ENCODE measurements at places on chromosomes 11 and 22.

DNA sequence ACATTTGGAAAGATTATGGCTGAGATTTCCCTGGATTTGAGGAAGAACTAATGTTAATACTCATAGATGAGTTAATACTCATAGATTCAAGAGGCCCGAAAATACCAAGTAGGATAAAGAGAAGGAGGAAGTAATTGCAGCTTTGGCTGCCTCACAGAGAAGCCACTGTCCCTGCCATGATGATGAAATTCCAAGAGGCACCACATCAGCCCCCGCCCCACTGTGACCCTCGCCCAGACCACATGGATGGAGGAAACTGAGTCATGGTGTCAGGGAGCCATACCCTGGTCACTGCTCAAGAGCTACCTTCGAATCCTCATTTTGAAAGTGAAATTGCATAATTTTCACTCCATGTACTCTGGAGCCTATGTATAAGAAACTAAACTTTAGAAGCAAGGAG is 92.9 kb upstream of the SLC22A12 start:
- DNase-seq, result no peak

DNA sequence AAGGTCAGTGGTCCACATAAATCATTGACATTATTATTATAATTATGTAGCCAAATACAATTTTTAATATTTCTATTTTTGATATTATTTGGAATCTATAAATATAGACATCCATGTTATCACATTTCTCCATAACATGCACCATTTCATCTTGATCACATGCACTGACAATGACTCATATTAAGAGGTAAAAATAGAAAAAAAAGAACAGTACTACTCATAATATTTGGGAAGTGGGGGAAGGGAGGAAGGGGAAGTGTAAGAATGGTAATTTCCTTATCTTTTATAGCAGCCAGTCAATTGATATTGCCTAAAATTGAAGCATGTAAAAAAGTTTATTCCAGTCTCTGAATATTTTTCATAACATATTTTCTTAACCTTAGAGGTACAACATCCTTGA is 72.3 kb downstream of the ADM start:
- DNase-seq, result no peak

GRCh38 chr11:68880851-68881250 is 22.8 kb downstream of the MRPL21 start:
- no peak for DNase-seq

- DNase-seq, result no peak
These were observed 177.7 kb downstream of the NAV2 start for GRCh38 chr11:19890308-19890707.

DNA sequence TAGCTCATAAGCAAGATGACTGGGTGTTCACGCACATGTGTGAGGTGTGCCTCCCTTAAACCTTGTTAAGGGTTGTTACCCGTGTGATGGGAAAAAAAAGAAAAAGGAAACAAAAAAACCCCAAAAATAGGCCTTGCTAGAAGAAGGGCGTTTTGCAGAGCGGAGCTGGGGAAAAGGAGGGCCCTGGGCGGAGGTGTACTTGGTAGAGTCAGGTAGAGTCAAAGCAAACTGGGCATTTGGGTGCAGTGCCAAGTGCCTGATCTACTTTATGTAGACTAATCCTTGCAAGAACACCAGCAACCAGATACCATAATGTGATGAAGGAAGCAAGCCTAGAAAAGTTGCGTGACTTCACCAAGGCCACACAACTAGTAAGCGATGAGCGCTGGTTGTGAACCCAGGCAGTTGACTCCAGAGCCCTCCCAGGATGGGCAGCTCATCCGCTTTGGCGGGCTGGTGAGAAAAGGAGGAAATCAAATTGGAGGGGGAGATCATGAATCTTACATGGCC is 1.2 kb upstream of the TIRAP start:
- DNase-seq, result no peak

GRCh38 chr11:12770966-12771597 is 96.9 kb downstream of the TEAD1 start:
- no peak for DNase-seq

GRCh38 chr11:122645847-122646246 is 9.7 kb upstream of the UBASH3B start:
- no peak for DNase-seq

- DNase-seq, result no peak
These were observed 377.0 kb downstream of the ETS1 start for GRCh38 chr11:128210148-128210940.

DNA sequence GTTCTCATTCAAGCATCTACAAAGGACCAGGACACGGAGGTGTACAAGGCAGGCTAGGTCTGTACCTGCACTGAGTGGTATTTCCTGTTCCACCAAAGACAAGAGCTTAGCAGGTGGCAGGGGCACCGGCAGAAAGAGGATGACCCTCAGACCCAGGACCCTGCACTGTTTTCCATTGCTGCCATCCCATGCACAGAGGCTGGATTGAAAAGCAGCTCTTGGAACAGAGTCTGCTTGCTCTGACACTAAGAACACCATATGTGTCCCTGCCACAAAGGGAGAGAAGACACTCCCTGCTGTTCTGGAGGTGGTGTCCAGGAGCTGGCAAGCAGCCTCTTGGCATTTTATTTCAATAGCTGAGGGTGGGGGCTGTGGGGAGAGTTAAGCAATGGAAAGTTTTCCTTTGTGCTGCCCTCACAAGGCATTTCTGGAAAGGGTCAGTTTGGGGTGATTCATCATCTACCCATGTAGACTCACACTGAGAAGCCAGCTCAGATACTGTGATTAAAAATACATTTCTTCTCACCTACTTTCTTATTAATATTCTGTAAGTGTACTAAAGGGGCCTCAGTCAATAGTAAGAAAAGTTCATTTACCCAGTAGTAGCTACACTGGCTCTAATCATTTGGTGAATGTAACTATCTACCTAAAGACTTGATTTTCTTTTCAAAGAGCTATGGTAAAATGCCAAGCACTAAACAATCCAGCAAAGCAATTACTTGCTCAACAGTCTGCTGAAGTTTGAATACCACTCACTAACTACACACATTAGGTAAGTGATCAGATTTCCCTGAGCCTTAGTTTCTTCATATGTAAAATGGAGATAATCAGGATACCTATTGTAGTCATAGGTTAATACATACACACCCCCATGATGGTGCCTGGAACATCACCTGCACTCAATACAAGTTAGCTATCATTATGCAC is 55.2 kb downstream of the SLC1A2 start:
- DNase-seq, result no peak

GRCh38 chr11:3129591-3130268 is 35.4 kb downstream of the OSBPL5 start:
- DNase-seq, result no peak

DNA sequence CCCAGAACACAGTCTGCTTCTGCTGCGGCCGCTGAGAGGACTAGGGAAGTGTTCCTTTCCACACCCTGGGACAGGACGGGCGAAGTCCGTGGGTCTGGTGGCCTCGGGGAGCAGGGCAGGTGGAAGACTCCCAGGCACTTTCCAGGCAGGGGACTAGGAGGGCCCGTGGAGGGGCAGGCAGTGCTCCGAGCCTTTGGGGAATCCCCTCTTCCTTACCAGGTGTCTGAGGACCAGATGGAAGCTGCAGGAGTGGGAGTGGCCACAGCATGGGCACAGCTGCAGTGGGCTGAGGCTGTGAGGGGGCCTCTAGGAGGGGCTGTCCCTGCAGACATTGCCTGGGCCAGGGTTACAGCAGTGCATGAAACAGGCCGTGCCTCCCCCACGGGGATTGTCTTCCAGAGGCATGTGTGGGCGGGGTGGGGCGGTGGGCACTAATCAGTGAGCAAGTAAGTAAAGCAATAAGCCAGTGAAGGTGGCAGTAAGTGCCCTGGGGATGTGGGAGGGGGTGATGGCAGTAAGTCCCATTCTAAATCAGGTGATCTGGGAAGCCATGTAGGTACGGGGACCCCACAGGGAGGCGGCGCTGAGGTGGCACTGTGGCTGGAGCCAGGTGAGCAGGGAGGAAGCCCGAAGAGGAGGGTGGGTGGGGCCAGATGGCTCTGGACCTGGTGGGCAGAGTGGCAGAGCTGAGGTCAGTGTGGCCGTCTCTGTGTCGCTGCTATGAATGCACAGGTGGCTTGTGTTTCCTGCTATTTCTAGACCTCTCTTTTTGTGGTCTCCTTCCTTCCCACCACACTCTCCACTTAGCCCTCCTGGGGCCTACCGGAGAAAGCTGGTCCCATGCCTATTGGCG is 66.4 kb downstream of the CTTN start:
- no peak for DNase-seq

- no peak for DNase-seq
These were observed 62.7 kb upstream of the FTH1 start for GRCh38 chr11:62030071-62030684.

DNA sequence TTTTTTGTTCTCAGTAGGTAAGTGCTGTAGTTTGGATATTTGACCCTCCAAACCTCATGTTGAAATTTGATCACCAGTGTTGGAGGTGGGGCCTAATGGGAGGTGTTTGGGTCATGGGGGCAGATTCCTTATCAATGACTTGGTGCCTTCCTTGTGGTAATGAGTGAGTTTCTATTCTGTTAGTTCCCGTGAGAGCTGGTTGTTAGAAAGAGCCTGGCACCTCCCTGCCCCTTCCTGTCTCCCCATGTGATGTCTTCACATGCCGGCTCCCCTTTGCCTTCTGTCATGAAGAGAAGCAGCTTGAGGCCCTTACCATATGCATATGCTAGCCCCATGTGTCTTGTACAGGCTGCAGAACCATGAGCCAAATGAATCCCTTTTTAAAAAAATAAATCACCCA is 138.3 kb downstream of the TMEM135 start:
- no peak for DNase-seq

DNA sequence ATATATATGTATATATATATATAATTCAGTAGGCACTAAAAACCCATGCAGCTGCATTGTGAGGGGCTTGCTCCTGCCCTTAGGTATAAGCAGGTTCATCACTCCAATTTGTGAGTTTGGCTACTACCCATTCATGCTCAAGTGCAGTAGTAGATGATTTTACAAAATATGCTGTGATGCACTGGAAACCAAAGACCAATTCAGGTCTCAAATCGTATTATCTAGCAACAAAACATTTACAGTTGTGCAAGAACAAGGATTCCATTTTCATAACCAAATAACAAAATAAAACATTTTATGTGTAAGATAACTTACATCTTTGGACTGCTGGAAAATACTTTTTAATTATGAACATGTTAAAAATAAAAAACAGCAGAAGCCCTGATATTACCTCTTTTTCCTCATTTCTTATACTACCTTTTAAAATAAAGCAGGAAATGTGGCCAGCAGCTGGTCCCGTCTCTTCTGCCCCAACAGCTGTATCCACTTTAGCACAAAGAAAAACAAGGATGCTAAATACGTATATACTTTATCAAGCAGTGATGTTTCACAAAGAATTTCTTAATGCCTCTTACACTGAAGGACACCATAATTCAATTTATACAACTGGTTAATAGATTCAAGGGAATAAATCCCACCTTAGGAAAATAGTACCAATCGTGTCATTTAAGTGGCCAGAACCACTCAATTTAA is 2.8 kb downstream of the CREBZF start:
- no peak for DNase-seq

DNA sequence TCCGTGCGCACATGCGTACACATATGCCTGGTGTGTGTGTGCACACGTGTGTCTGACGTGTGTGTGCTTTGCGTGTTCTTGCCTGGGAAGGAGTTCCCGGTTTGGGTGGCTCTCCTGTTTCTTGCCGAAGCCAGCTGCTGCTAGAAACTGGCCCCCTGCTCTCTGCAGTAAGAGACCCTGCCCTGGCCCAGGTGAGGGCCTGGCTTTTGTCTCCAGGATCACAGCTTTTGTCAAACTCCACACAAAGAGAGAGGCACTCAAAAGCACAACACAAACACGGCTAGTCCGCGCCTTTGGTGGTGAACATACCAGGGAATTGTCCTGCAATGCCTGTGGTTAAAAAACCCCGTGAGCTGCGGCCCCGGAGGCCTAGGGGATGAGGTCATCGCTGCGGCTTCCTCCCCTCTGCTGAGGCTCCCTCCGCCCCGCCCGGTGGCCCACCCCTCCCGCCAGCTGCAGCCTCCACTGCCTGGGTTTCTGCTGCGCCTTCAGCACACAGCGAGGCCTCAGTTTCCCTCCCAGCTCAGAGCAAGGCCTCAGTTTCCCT is 88.9 kb downstream of the KCNQ1 start:
- no peak for DNase-seq

- DNase-seq, result no peak
These were observed 51.6 kb downstream of the SHANK2 start for GRCh38 chr11:71200761-71201160.

GRCh38 chr11:68980776-68981065 is at the start of gene MRGPRD:
TSS of gene MRGPRD (minus strand) at chr11:68980986. CDS start at chr11:68980986, 0 bp downstream.
- no peak for DNase-seq

DNA sequence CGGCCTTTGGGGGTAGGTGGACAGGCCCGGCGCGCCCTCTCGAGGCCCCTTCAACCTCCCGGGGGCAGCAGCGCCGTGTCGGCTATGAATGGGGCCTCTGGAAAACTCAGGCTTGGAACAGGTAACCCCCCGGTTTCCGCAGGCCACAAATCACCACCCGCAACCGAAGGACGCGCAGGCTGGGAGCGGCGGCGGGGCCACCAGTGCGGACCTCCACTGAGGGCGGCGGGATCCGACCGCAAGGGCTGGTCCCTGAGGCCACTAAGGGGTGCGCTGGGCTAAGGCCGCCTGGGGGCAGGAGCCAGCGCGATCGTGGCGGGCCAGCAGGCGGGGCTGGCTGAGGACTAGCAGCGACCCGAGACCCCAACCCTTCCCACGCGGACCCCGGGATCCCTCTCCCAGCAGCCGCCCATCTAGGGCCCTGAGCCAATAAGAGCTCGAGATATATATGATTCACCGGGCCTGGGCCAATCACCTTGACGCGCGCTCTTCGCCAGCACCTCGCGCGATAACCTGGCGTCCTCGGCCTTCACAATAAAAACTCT is 609 bp upstream of the ATF4 start:
- peak; percentile 93 for DNase-seq

GRCh38 chr11:57375490-57375889 is 5.5 kb downstream of the PRG3 start:
- DNase-seq, result no peak

GRCh38 chr11:111460856-111461255 is 51.3 kb downstream of the BTG4 start:
- DNase-seq, result no peak

DNA sequence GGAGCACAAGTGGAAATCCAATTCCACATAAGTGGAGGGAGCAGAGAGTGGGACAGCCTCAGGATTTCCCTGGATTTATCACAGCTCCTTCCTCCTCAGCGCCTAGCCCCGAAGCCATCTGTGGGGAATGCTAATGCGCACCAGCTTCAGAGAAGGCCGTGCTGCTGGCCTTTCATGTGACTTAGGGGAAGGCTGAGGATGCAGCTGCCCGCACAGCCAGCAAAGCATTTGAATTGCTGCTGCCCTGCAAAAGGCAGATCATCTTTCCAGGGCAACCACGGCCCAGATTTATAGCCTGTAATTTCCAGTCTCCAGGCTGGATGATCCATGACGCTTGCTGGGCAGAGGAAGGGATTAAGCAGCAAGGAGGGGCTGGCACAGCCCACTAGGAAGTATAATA is 29.9 kb downstream of the SYN3 start:
- DNase-seq, result no peak
